T-helper 2 cell (primary cell): ENCODE measurements at places on chromosomes 12 and 14.

GRCh38 chr12:117872546-117873169 lies 96.1 kb downstream of the KSR2 start:
- no peak for DNase-seq

DNA sequence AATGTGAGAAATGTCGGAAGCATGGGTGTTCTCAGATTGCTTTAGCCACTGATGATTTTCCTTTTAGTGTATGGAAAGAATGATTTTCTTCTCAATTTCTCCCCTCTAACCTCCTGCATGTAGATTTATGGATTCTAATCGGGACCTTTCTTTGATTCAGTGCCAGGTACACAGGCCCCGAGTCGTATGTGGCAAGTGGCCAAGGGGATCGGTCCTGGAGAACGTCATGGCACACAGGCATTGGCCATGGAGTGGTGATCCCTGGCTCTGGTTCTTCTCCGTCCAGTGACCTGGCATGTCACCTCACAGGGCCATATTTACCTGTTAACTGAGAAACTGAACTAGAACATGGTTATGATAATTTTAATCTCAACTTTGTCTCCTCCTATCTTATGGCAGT lies 58.1 kb downstream of the ETV6 start:
- DNase-seq = no peak

- DNase-seq = no peak
Measured at GRCh38 chr14:100294213-100294962, 11.9 kb downstream of the SLC25A29 start.

DNA sequence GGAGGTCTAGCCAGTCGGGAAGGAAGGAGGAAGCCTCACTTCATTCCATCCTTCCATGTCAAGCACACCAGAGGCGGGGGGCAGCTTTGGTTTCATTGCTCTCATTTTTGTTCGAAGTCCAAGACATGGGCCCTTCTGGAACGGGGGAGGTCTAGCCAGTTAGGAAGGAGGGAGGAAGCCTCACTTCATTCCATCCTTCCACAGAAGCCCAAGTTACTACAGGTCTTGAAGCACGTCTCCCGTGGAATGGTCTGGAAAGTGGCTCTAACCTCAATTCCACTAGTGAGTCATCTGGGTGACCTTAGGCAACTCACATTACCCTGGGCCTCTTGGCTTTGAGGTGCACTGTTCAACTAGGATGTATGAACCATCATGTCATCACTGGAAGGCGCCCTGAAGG lies 156.3 kb downstream of the NTF3 start:
- DNase-seq = no peak

GRCh38 chr14:68596701-68597100 lies 196.2 kb downstream of the ZFP36L1 start:
- no peak for DNase-seq

- no peak for DNase-seq
Measured at GRCh38 chr12:738712-739111, 13.7 kb upstream of the WNK1 start.

- no peak for DNase-seq
Measured at GRCh38 chr14:82720946-82721345, 1187.3 kb upstream of the SEL1L start.

- DNase-seq = no peak
Measured at GRCh38 chr12:24025153-24025798, 75.8 kb upstream of the SOX5 start.

GRCh38 chr12:57727758-57728395 lies 10.7 kb downstream of the AGAP2 start:
- no peak for DNase-seq

DNA sequence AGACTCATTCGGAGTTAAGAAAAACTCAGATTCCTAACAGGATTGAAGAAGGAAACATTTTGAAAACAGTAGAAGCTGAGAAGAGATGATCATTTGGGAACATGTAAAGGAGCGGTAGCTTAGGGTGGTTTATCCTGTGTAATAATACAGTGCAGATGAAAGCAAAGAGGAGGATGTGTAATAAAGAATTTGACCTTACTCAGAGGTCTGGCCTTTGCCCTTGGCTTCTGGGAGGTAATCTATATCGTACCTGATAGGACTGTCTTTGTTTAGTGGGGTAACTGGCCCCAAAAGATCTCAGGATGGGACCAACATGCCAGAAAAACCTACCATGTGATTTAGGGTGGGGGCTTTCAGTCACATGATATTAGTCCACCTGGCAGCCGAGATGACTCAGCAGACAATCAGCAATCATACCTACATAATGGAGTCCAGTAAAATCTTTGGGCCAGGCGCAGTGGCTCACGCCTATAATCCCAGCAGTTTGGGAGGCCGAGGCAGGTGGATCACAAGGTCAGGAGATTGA lies 23.3 kb upstream of the KLHL42 start:
- DNase-seq = no peak

GRCh38 chr12:31249356-31249755 lies 76.6 kb downstream of the SINHCAF start:
- DNase-seq = no peak

DNA sequence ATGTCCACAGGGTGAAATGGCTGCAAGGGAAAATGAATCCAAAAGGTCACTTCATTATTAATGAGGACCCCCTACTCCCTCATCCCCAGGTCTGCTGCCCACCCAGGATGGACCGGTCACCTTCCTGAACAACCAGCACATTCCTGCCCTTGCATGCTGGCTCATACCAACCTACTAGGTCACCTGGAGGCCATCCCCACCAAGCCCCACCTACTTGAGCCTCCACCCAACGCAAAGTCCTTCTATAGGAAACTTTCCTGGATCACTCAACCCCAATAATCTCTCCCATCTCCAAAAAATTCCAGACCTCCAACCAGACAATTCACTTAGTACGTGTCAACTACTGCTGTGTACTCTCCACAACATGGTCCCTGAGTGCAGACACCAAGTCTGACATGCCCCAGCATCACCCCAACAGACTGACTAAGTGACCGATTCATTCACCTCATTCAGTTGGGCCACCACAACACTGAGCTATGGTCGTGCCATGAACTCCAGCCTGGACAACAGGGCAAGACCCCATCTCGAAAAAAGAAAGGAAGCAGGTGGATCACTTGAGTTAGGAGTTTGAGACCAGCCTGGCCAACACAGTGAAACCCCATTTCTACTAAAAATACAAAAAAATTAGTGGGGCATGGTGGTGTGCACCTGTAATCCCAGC lies 18.1 kb downstream of the CLMN start:
- no peak for DNase-seq

DNA sequence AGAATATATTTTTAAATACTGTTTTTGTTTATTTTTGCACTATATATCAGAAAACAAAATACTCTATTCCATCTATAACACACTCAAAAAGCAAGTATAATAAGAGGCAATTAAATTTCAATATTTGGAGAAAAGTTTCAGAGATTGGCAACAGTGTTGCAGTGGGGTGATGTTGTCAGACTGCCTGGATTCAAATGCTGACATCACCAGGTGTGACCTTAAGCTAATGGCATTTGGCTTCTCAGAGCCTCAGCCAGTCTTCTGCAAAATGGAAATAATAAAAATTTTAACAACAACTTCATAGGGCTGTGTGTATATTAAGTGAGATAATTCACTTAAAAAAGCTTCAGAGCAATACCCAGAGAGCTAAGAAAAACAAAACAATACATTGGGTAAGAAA lies 74.7 kb downstream of the TMTC1 start:
- no peak for DNase-seq

DNA sequence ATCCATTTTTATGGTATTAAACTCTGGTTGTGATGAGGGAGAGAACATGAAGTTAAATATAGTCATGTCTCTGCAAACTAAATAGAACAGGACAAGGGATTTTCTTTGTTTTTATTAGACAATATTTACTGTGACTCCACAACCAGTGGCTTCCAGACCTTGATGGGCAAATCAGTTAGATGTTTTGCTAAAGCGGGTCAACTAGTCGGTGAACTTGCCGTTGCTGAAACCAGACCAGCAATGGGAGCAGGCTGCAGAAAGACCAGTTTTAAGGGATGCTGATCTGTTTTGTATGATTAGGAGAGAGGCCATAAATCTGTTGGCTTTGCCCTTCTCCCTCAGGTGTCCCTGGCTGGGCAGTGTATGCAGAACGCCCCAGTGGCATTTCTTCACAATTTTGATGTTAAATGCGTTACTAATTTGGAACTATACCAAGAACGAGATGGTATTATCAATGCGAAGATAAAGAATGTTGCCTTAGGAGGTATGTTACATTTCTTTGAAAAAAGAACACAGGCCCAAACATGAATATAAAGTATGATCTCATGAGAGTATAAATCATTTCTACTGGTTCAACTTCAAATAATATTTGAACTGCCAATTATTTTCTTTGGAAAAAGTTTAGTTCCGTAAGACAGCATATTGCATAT lies 19.4 kb downstream of the TCTN2 start:
- DNase-seq = no peak

DNA sequence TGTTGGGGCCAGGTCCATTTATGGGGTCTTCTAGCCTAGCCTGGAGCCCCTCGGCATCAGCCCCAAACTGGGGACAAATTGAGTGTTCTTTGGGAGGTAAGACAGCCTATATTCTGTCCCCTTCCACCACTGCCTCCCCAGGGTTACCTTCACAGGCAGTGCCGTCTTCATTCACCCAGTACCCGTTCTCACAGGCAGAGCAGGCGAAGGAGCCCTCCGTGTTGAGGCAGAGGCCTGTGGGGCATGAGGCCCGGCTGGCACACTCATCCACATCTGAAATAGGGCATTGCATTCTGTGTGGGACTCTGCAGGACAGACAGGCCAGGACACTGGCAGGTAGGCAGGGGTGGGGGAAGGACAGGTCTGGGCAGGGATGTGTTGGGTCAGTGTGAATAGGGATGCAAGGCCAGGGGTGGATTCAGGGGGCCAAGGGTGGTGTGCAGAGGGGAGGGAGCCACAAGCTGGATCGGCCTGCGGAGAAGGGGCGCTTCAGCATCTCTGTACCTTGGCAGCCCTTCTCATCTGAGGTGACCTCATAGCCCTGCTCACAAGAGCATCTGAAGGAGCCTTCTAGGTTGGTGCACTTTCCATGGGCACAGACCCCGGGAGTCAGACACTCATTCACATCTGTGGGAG lies 16.1 kb downstream of the ISCA2 start:
- DNase-seq = no peak

- DNase-seq = no peak
Measured at GRCh38 chr12:109710747-109711595, 2.7 kb upstream of the FAM222A start.

DNA sequence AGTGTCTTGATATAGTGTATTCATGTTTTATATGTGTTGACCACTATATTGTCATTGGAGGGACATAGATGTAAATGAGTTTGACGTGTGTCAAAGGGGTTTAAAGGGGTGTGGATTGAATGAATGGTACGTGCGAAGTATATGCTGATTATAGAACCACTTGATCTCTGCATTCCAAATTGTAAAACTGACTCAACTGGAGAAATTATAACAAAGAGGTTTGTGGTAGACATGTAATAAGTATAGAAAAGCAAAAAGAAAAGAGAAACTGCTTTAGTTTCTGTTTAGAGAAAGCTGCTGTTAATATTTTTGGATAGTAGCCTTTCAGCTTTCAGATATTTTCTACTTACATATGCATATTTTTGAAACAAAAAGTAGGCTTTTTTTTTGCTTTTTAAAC lies 8.9 kb upstream of the MYRFL start:
- DNase-seq = no peak

- DNase-seq = no peak
Measured at GRCh38 chr12:107356266-107356936, 263.1 kb upstream of the CRY1 start.

GRCh38 chr14:58677996-58678395 lies 40.2 kb downstream of the DACT1 start:
- no peak for DNase-seq

DNA sequence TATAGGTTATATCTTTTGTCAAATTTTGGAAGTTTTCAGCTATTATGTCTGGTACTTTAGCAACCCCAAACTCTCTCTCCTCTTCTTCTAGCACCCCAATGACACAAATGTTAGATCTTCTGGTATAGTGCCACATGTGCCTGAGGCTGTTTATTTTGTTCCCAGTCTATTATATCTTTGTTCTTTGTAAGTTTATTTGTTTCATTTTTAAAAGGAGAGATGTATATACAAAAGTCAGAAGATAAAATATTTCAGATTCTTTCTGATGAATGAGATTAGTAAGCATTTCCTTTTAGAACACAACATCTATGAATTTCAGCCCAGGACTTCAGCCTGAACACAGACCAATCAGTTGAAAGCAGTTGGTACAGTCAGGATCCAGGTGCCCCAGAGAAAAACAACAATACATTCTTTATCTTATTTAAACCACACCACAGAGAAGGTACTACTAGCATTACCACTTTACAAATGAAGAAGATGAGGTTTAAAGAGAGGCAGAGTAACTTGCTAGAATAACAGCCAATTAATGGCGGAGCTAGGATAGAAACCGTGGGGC lies 114.1 kb upstream of the BTG1 start:
- no peak for DNase-seq

DNA sequence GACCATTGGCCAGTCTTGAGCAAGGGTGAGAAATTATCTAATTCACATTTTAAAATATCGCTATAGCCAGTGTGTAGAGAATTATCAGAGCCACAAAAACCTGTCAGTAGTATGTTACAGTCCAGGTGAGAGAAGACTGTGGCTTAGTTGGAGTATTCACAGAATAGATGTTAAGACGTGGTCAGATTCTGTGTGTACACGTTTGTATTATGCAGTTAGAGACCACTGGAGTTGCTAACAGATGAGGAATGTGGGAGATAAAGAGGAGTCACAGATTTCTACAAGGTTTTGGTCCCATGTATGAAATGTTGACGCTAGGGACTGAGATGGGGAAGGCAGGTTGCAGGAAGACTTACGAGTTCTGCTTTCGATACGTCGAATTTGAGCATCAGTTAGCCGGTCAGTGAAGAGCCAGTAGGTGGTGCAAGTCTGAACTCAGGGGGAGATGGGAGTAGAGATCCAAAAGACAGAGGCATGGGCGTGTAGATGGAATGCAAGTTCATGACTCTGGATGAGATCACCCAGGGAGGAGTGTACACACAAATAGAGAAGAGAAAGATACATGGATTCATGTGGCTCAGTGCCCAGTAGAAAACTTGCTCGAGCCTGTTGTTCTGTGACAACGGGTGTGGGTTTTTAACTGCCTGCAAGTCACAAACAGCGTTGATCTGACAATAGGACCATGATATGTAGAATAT lies 114.8 kb upstream of the FLRT2 start:
- DNase-seq = no peak

DNA sequence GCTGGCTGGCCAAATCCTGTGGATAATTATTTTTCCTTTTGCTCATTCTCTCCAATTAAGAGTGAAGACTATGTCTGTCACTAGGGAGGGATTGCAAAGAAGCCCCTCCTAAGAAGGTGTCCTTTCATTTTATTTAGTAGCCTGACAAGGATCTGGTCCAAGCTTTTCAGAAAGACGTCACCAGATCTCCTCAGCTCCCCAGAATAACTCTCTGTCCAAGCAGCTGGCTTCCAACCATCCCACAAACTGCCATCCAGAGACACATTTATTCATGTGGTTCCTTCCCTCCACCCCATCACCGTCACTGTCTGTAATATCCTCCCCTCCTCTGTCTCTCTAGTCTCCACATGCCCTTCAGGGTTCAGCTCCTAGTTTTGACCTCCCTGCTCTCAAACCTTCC lies 69.9 kb downstream of the PPM1H start:
- no peak for DNase-seq

- DNase-seq = no peak
Measured at GRCh38 chr12:3520711-3521110, 29.7 kb downstream of the PRMT8 start.

- no peak for DNase-seq
Measured at GRCh38 chr14:70585231-70585630, 15.2 kb downstream of the MED6 start.
